ENCODE measurements at places on chromosomes 6 and 20. TPM values are rescaled to one million over a fixed set of nuclear protein-coding genes. Genes with fewer than 3 reads are reported as not detected.

Gene AVP
- total RNA-seq, result not detected

Gene YTHDF1
- 21.3 TPM for total RNA-seq

Gene MRAP2
- total RNA-seq, result 8.9 TPM

Gene HLA-C
- total RNA-seq, result 354 TPM

Gene ARG1
- 0.43 TPM for total RNA-seq

Gene FAM184A
- 0.22 TPM for total RNA-seq

Gene NKAPL
- total RNA-seq, result 0.26 TPM

Gene ISM1
- not detected for total RNA-seq

Gene RNF114
- total RNA-seq, result 45.2 TPM

Gene ZNF391
- total RNA-seq, result 0.26 TPM

Gene EYS
- not detected for total RNA-seq

Gene C6orf52
- total RNA-seq, result not detected

Gene SPATA2
- total RNA-seq, result 0.95 TPM

Measured in dermis lymphatic vessel endothelial cell (primary cell).